ENCODE measurements at places on chromosomes 2 and 18.

DNA sequence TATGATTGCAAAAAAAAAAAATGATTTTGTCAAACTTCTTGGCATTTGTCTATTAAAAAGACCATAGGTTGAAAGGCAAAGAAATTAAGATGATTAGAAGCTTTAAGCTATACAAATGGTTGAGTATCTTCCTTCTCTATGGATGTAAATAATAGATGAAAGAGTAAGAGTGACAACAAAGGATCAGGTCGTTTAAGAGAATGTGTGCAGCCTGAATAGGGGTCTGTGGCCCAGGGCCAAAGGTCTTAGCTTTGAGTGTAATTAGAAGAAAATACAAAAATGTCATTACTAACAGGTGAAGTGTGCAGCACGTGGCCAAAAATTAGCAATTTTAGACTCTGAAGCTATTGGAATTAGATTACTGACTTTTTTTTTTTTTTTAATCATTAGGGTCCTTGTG lies 122.4 kb downstream of the GREB1L start:
- no peak for DNase-seq

- no peak for DNase-seq
Observed at GRCh38 chr2:24024996-24025663, 15.2 kb downstream of the MFSD2B start.

DNA sequence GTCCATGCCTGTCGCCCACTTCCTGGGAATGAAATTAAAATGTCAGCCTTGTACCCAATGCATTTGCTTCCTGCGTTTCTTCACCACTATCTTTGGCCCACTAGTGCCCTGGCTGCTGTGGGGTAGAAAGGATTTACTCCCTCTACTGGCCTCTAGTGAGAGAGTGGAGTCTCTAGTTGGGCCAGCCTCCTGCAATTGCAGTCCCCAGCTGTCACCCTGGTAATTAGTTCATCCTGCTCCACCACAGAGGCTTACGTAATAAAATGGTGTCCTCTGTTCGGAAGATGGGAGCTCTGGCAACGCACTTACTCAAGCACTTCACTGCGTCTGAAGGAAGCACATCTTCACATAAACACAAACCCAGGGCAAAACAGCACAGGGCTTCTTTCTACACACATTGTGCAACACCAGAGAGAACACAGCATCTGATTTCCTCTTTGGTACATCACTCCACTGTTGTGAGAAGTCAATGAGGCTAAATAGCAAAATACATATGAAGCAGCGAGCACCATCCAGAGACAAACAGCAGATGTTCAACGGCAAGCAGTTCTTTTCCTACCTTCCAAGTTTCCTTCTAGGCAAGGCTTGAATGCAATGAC lies 274.6 kb downstream of the LRATD1 start:
- no peak for DNase-seq

DNA sequence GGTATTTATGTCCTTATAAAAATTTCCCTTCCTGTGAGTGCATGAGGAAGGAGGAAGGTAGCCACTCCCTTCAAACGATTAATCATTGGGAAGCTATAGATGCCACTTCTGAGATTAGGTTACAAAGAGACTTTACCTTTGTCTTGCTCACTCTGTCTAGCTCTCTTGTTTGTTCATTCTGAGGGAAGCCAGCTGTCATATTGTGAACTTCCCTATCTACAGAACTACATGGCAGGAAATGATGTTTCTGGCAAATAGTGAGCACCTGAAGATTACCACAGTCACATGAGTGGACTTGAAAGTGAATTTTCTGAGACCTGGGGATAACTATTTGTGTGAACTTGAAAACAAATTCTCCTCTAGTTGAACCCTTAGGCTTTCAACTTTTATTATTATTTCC lies 776.8 kb downstream of the CCDC85A start:
- no peak for DNase-seq

GRCh38 chr2:180849851-180850250 lies 130.6 kb upstream of the UBE2E3 start:
- DNase-seq, result no peak

DNA sequence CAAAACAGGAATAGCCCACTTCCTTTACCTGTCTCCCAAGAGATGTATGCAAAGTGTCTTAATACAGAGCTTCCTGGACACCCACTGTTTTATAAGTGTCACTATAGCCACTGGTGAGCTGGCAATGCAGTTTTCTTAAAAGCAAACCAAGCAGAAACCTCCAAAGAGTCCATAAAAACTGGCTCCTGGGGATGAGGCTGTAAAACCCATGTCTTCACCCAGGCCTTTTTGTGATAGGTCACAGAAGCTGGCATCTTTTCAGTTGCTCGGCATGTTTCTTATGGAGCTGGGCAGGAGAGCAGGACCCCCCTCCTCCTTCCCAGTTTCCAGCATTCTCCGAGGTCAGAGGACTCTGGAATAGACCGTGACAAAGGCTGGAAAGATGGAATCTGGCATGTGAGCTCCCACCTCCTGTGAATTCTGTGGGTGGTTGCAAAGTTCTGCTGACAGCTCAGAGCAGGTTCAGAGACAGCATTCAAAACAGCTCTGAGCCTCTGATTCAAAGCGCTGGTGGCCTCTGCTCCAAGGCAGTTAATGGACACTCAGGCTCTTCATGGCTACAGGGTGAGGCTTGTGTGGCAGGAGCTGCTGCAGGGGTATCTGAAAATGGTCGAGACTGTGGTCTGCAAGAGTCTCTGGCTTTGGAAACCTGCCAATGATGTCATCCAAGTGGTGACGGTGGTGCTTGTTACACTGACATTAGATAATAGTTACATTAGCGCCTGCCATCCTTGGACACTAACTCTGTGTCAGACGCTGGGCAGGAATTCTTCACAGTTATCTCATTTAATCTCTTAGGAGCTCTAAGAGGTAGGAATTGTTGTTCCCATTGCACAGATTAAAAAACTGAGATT lies 283.4 kb downstream of the CLIP4 start:
- no peak for DNase-seq

DNA sequence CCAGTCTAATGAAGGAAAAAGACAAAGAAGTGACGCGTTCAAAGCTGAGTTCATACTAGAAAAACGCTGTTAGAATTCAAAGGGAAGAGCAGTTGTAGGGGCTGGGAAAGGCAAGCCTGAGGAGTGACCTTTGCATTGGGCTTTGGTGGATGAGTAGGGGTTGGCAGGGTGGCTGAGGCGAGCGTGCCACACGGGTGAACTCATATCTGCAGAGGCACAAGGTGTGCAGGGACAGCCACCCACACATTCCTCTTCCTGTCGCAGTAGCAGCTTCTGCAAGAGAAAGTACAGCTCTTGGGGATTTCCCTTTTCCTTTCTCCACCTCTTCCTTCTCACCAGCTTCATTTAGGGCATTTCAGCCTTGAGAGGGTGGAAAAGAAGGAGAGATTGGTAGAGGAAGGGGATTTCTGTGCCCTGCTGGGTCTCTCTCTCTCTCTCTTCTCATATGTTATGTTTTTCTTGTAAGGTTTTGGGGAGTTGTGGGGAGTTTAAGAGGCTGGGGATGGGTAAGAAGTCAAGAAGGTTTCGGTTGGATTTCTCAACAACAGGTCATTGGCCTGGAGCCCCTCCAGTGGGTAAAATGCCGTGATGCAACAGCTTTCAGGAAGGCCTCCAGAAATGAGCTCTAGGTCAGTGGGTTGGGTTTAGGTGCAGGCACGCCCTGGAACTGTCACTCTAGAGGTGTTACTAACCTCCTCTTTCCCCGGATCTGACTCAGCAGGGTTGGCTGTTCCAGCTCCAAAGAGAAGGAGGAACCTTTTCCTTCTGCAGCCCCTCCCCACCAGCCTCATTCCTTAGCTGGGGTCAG lies 40.1 kb downstream of the ODC1 start:
- peak; percentile 41 for DNase-seq

DNA sequence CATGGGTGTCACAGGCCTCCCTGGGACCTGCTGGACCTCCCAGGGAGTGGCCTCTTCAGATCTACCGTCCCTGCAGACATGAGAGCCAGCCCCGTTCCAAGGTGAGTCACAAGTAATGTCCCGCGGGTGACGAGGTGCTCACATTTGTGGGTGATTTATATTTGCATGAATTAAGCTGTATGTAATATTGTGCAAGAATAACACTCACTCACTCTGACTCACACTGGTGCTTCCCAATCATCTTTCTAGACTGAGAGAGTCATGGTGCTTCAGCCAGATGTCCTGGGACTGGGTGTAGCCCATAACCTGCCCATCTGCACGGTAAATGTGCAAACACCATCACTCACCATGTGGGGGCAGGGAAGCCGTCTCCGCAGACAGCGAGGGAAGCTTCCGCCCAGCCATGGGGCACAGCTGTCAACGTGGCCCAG lies 347.5 kb upstream of the SALL3 start:
- no peak for DNase-seq

GRCh38 chr18:68992719-68993482 lies 195.0 kb downstream of the CCDC102B start:
- no peak for DNase-seq

DNA sequence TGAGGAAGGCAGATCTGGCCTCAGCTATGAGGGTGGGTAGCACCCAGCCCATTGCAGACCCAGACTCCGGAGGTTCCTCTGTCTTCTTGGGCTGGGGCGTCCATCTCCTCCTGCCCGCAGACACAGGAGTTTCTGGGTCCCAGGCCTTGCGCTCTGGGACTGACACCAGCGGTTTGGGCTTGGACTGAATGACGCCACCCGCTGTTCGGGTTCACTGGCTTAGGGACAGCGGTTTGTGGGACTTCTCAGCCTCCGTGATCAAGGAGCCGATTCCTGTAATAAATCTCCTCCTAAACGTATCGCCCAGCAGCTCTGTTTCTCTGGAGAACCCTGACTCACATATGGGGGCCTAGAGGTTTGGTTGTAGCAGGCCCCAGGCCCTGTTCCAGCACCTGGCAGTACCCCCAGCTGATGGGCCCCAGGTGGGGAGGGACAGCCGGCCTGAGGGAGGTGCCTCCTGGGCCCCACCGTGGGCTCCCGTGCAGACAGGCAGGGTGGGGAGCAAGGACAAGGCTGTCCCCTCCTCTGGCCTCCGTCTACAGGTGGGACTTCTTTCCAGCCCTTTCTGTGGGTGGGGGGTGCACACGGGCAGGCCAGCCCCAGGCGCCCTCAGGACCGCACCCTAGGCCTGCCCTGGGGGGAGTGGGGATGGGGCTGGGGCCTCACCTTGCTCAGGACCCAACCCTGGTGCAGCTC lies 4.5 kb upstream of the AQP12A start:
- DNase-seq, result no peak

DNA sequence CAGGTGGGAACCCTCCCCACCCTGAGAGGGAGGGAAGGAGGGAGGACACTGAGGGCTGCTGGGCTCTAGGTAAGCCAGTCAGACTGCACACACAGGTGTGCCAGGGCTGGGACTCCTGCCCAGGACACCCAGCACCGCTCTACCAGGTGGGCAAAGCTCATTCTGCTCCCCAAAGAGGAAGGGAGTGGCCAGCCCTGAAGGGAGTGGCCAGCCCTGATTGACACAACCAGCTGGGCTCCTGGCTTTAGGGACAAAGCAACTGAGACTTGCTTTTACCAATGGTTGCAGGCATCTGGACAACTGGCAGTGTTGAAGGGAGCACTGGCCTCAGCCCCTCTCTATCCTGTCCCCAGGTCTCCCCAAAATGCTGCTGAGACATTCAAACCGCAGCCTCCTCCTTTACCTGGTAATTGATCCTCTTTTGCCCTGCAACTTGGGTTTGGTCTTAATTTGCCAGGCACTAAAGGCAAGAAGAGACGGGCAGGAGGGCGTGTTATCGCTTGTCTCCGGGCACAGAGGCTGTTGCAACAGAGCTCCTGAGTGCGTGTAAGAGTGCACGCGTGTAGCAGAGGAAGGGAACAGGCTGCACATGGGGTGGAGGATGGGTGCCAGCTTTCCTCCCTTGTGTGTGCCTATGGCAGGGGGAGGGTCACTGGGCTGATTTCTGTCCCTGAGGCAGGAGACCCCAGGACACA lies 14.5 kb upstream of the FOSL2 start:
- DNase-seq, result no peak

DNA sequence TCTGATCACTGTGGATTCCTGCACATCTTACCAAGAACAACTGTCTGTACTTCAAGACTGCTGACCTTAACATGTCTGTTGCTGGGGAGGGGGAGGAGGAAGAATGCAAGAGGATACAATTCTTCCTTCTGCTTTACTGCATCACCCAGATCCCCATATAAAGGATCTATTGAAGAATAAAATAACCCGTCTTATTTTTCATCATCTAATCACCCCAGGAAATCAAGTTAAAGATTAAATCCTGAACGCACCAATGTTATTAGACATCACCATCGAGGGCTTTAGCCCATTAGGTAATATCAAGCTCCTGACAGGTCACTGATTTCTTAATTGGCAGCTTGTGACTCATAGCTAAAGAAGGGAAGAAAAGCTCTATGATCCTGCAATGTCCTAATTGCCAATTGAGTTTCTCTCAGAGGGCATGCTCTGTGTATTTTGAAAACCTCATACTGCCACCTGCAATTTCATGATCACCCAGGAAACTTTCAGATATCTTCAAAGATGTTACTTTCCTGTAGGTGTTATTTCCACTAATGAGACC lies 75.4 kb upstream of the KCNE4 start:
- DNase-seq, result no peak

GRCh38 chr2:157792335-157793052 lies 83.6 kb downstream of the ACVR1 start:
- no peak for DNase-seq

- DNase-seq, result no peak
Observed at GRCh38 chr2:23698721-23699579, 228.0 kb downstream of the ATAD2B start.

GRCh38 chr2:133574620-133575019 lies 6.4 kb upstream of the NCKAP5 start:
- no peak for DNase-seq

- DNase-seq, result no peak
Observed at GRCh38 chr2:64017811-64018700, 1.2 kb downstream of the VPS54 start.

GRCh38 chr2:233408366-233409285 lies 54.3 kb downstream of the DGKD start:
- no peak for DNase-seq

- no peak for DNase-seq
Observed at GRCh38 chr2:165871025-165871424, 77.0 kb upstream of the GALNT3 start.

- no peak for DNase-seq
Observed at GRCh38 chr2:227219312-227220105, 55.1 kb downstream of the COL4A3 start.

- no peak for DNase-seq
Observed at GRCh38 chr18:79776674-79777073, 21.1 kb upstream of the KCNG2 start.

DNA sequence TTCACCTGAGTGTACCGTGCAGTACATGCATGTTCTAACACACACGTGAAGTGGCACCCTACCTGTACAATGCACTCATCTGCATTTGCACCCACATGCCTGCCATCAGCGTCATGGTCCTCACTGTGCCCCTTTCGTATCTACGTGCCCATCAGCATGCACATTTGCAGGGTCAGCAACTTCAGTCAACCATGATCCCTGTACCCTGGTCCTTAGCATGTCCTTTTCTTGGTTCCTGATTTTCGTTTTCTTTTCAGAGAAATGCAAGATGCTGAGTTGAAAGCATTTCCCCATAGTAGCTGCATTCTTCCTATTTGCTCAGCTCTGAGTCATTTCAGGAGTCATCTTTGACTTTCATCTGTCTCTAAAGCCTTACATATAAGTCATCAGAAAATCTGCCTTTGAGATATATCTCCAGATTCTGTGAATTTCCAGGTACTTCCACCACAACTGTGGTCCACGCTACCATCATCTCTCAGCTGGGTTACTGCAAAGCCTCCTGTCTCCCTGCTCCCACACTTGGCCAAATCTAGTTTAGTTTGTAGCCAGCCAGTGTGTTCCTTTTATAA lies 14.7 kb upstream of the PUM2 start:
- DNase-seq, result no peak

GRCh38 chr2:47300609-47301276 lies 102.2 kb upstream of the MSH2 start:
- DNase-seq, result no peak

Data from activated T-helper 9 cell treated with anti-CD3 and anti-CD28 coated beads, Interleukin-2, amount 50 U/mL, for 16 hours (primary cell).